Neural crest cell (in vitro differentiated cells): ENCODE measurements at places on chromosomes 7 and 10. TPM values are rescaled to one million over a fixed set of nuclear protein-coding genes. Genes with fewer than 3 reads are reported as not detected.

DNA sequence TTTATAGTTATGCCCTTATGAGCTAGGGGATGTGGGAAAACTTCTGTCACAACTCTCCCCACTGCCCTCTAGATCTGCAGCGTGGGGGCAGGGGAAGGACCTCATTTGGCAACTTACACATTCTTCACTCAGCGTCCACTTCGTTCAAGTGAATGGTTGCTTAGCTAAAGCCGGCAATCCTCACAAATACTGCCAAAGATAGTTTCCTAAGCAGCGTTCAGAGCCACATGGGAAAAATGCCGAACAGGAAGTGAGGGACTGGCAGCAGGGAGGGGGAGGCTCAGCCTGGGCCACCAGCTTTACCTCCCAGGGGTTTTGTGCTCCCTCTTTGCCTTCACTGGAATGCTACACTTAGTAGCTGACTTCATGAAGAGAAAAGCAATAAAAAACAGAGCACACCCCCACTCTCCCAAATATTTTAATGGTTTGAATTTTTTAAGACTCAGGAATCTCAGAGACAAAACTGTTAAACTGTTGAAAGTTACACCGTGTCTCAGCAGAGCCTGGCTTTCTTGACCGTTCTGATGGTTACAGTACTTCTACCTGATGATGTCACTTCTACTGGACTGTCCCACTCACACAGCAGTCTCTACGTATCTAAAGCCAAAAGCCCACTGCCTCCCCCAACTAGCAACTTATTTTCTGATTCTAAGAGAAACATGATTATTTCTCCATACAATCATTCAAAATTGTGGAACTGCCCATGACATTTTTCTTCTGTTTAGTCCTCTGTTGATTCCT lies 10.4 kb downstream of the GRM3 start:
- H3K27me3 ChIP-seq: no peaks in the 10 kb centered on the region
- no peaks in the 10 kb centered on the region for H3K36me3 ChIP-seq
- H3K27ac ChIP-seq: no peak overlapping the region
- no peak for DNase-seq
- peaks cover 5% of the 10 kb centered on the region for H3K4me1 ChIP-seq

- peaks cover 2% of the 10 kb centered on the region for H3K36me3 ChIP-seq
- no peaks in the 10 kb centered on the region for H3K4me1 ChIP-seq
- no peak overlapping the region for H3K27ac ChIP-seq
- DNase-seq: no peak
Measured at GRCh38 chr7:44646921-44647636, 40.7 kb downstream of the OGDH start.

DNA sequence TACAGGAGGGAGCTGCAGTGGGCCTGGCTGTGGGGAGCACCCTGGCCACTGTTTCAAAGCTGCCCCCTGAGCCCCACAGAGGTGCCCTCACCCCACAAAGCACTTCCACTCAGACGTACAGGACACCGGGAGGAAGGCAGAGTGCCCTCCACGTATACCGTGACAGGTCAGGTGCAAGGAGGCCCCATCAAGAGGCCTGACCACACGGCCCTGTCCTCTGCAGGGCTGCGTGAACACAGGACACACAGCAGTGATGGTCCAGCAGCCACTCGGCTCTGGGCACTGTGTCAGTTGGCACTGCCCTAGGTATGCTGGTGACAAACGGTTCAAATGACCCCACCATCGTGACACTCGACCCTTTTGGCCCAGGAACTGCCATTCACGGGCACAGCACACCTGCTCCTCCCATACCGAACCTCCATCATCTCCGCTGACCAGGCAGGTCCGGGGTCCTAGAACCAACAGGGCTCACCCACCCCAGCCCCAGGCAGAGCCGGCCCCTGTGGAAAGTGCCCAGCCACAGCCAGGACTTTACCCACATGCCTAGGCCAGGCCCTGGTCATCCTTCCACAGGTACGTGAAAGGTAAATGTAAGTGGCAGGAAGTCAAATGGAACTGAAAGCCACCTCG lies 560.9 kb downstream of the PTPRN2 start:
- DNase-seq: no peak
- H3K4me1 ChIP-seq: peaks cover 48% of the 10 kb centered on the region
- H3K27me3 ChIP-seq: no peaks in the 10 kb centered on the region
- peak overlapping the region; percentile 78 for H3K27ac ChIP-seq
- H3K4me3 ChIP-seq: no peak overlapping the region
- no peaks in the 10 kb centered on the region for H3K36me3 ChIP-seq

DNA sequence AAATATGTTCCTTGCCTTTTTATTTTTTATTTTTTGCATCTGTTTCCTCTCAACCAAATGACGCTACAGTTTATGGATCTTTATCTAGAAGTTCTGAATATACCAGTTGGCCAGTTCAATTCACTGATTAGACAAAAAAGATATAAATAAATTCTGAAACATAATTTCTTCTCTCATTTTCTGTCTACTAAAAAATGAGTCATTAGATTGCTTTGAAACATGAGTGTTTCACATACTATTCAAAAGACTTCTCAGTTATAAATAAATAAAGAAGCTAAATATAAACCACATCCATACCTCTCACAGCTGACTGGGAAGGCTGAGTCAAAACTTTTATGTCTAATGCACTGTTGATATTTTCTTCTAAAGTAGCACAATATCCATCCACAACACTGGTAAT lies 97.6 kb upstream of the GPR22 start:
- no peak for DNase-seq
- no peaks in the 10 kb centered on the region for H3K4me1 ChIP-seq
- H3K27me3 ChIP-seq: no peaks in the 10 kb centered on the region
- H3K27ac ChIP-seq: no peak overlapping the region
- H3K4me3 ChIP-seq: no peak overlapping the region

DNA sequence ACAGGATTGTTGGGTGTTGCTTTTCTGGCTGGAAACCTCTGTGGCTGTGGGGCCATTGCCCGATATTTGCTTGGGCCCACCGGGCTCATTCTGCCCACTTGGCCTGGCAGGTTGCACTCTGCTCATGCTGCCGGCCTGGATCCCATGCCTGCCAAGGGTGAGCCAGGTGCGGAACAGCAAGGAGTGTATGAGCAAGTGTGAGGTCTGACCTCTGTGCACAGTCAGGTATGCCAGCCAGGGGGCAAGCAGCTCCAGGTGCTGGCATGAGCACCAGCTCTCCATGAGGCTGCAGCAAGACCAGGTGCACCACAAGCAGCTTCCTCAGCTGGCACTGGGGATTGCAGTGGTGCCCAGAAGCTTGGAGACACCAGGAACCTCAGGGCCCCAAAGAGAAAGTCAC lies 65.4 kb upstream of the KIF5B start:
- H3K4me3 ChIP-seq: no peak overlapping the region
- H3K27me3 ChIP-seq: no peaks in the 10 kb centered on the region
- H3K4me1 ChIP-seq: peaks cover 19% of the 10 kb centered on the region
- DNase-seq: no peak
- H3K27ac ChIP-seq: no peak overlapping the region
- no peaks in the 10 kb centered on the region for H3K36me3 ChIP-seq

DNA sequence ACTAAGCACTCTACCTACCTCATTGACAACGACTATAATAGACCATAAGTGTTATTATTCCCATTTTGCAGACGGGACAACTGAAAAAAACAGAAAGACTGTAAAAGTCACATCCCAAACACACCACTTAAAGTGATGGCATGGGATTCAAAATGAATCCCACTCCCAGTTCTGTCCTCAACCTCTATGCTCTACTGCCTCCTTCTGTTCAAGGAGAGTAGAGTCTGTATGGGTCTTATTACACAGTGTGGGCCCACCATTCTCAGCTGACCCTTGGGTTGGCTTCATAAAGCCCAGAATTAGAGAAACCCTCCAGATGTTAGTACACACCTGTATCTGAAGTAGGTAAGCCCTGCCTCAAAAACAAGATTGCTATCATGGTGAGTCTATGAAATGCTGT lies 102.2 kb downstream of the GRM8 start:
- H3K27me3 ChIP-seq: peaks cover 15% of the 10 kb centered on the region
- H3K36me3 ChIP-seq: no peaks in the 10 kb centered on the region
- no peaks in the 10 kb centered on the region for H3K4me1 ChIP-seq

- H3K36me3 ChIP-seq: no peaks in the 10 kb centered on the region
- DNase-seq: no peak
- H3K27ac ChIP-seq: no peak overlapping the region
- H3K27me3 ChIP-seq: no peaks in the 10 kb centered on the region
- H3K4me3 ChIP-seq: no peak overlapping the region
Measured at GRCh38 chr7:7979558-7979957, 11.0 kb downstream of the GLCCI1 start.

GRCh38 chr10:49751216-49751615 lies 10.9 kb downstream of the OGDHL start:
- peaks cover 13% of the 10 kb centered on the region for H3K4me1 ChIP-seq
- no peaks in the 10 kb centered on the region for H3K27me3 ChIP-seq
- no peak overlapping the region for H3K27ac ChIP-seq
- no peaks in the 10 kb centered on the region for H3K36me3 ChIP-seq

DNA sequence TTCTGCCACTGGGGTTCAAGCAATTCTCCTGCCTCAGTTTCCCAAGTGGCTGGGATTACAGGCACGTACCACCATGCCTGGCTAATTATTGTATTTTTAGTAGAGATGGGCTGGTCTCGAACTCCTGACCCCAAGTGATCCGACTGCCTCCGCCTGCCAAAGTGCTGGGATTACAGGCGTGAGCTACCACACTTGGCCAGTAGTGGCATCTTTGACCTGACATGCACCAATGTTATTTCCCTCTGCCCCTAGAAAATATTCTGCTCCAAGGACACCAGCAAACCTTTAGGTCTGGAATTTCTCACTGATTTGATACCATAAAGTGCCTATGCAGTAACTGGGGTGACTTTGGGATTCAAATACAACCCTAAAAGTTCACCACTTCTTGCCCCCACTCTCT lies 179.4 kb downstream of the ARID5B start:
- H3K27ac ChIP-seq: peak overlapping the region; percentile 32
- no peaks in the 10 kb centered on the region for H3K27me3 ChIP-seq
- H3K36me3 ChIP-seq: peaks cover 13% of the 10 kb centered on the region

GRCh38 chr7:5070206-5070605 lies 24.5 kb downstream of the RBAK start:
- no peak for DNase-seq
- H3K4me3 ChIP-seq: no peak overlapping the region
- peaks cover 58% of the 10 kb centered on the region for H3K36me3 ChIP-seq
- no peak overlapping the region for H3K27ac ChIP-seq
- peaks cover 12% of the 10 kb centered on the region for H3K27me3 ChIP-seq

DNA sequence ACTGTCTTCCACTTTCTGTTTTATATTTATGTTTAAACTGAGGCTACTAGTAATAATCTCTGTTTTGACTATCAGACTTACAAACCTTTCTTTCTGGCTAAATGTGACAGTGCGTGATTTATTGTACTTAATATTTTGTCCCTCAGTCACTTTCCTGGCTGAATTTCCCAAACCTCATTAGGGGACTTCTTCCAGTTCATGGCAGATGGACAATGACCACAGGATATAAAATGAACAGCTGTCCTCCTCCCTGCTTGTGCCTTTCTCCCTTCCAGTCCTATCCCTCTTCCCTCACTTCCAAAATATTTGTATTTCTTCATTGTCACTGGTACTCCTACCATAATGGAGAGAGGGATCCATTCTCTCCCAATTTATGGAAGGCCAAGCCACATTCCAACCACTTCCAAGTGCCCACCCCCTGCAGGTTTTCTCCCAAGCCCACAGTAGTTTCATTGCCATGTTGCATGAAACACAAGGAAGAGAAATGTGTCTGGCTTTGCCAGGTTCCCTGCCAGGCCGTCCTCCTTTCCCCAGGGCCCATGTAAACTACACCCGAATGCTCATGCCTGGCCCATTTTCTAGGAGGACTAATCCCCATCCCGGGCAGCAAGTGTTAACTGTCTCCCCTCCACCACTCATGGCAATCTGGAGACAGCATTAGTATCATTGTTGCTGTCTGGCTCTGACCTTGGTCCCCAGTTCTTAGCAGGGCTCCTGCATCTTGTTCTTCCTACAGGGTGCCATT lies 269.5 kb upstream of the SLC26A5 start:
- peaks cover 60% of the 10 kb centered on the region for H3K27me3 ChIP-seq
- no peaks in the 10 kb centered on the region for H3K36me3 ChIP-seq
- no peak overlapping the region for H3K27ac ChIP-seq

DNA sequence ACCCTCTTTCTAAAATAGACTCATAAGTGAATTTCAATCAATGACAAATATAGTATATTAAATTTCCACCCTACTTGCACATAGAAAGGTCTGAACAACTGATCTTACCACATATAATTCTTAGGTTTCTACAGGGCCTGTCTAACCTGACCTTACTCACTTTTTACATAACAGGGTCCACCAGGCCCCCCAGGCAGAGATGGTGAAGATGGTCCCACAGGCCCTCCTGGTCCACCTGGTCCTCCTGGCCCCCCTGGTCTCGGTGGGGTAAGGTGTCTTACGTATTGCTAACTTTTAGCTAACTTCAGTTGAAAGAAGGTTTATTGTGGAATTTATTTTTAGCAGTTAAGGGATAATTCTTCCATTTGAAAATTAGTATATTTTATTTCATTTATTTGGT lies 5.3 kb downstream of the COL1A2 start:
- no peak for DNase-seq
- no peak overlapping the region for H3K4me3 ChIP-seq
- H3K36me3 ChIP-seq: no peaks in the 10 kb centered on the region
- H3K4me1 ChIP-seq: peaks cover 19% of the 10 kb centered on the region
- H3K27me3 ChIP-seq: no peaks in the 10 kb centered on the region
- no peak overlapping the region for H3K27ac ChIP-seq

- no peaks in the 10 kb centered on the region for H3K27me3 ChIP-seq
Measured at GRCh38 chr10:128254476-128254875, 128.3 kb upstream of the MKI67 start.

DNA sequence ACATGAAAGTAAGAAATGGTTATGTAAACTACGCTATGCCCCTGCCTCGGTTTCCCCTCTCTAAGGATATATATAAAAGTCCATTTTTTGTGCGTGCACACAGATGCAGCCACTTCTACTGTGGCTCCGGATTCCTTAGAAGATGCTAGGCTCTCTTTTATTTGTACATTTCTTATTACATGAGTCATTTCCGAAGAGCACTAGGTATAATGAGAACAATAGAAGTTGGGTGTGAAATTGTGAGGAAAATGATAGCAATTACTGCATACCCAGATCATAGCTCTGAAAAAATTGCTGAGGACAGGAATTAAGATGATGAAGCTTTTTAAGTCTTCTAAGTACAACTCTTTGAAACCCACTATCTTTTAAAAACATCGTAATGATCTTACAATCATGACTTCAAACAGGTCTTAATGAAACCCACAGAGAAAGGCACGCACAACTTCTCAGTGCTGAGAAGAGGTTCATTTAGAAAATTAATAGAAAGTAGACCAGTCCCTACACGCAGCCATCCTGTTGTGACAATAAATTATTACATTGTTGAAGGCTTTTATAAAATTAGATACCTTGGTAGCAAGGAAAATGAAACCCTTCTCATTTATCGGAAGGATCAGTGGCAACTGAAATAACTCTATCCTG lies 96.2 kb upstream of the FGFR2 start:
- no peaks in the 10 kb centered on the region for H3K27me3 ChIP-seq
- no peak overlapping the region for H3K27ac ChIP-seq
- H3K4me3 ChIP-seq: no peak overlapping the region
- H3K4me1 ChIP-seq: peaks cover 55% of the 10 kb centered on the region

The GLRX3 gene
- 121 and 124 TPM in 2 replicates for total RNA-seq

The EPO gene
- 0.23 and 0.30 TPM in 2 replicates for total RNA-seq

The DNMBP gene
- 17.8 and 18.3 TPM in 2 replicates for total RNA-seq

The SLC16A12 gene
- total RNA-seq: not detected in 2 replicates

The CPA4 gene
- 0.41 and 0.72 TPM in 2 replicates for total RNA-seq

The ODAD2 gene
- 4.1 and 6.6 TPM in 2 replicates for total RNA-seq
